ENCODE measurements at places on chromosomes 16 and 17.

GRCh38 chr16:87015021-87015420 is 302.2 kb downstream of the C16orf95 start:
- no peak for DNase-seq

GRCh38 chr17:48179071-48179945 is 71.7 kb downstream of the SNX11 start:
- no peak for DNase-seq

DNA sequence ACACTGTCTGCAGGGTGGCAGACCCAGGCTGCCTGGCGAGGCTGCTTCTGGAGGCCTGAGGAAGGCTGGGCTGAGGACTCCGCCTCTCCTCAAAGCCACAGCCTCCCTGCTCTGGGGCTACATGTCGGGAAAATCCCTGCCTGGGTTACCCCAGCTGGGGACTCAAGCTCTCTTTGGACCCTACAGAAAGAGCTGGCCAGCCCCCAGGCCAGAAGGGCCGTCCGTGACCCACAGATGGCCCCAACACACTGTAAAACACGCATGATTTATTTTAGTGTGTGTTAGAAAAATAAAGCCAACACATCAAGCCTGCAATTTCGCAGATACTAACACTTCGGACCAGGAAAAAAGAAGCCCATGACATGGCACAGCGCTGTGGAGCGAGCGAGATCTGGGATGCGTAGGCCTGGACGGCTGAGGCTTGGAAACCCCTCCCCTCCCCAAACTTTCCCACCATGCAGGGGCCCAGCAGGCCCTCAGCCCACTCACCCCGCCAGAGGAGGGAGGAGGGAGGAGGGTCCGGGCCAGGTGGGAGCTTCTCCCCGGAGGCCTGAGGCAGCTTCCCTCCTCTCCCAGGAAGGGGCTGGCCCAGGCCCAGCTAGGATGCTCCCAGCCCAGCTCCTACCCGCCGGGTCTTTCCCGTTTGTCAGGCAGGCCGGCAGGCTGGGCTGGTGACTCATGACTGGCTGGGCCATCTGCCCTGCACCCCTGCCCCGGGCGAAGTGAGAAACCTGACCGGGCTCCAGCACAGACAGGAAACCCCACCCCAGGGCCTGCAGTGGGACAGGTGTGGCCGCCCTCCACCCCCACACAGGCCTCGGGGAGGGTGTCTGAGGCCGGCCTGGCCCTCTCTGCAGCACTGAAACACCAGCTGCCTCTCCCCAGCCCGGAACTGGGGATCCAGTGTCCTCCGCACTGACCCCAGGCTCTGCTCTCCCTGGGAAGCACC is 34.1 kb upstream of the SLC38A10 start:
- no peak for DNase-seq

DNA sequence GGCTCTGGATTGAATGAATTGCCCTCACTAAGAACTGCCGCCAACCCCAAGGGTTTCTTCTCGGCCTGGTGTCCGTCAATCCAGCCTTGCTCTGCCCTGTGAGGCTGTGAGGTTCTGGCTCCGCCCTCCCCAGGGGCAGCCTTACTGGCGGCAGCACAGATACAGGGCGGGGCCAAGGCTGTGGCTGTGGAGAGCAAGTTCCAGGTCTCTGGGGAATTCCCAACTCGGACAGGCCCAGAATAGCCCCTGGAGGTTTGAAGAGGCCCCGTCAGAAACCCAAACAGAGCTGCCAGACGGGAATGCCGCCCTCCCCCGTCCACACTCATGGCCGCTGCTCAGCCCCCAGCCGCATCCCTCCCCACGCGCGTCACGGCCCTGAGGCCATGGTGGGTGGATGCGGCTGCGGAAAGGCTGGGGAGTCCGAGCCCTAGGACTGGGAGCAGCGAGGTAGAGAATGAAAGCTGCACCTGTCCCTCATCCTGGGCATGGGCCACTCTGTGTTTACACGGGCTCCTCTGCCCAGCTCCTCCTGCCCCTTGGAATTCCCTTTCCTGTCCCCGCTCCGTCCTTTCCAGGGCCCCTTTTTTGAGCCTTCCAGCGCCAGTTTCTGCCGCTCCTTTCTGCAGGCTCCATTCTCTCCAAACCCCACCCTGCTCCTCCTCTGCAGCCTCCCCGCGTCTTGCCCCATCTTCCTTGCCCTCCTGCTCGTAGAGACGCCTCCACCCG is 660 bp upstream of the PRRT2 start:
- peak; percentile 50 for DNase-seq

GRCh38 chr16:11488304-11488703 is 98.4 kb downstream of the LITAF start:
- DNase-seq = no peak
